ENCODE measurements at places on chromosomes 6 and 20.
A peak's percentile ranks its signal among the peaks of the same experiment; 100 is the strongest.

- peak; percentile 44 for DNase-seq
Observed at GRCh38 chr20:48052475-48052835, 267.2 kb upstream of the SULF2 start.

DNA sequence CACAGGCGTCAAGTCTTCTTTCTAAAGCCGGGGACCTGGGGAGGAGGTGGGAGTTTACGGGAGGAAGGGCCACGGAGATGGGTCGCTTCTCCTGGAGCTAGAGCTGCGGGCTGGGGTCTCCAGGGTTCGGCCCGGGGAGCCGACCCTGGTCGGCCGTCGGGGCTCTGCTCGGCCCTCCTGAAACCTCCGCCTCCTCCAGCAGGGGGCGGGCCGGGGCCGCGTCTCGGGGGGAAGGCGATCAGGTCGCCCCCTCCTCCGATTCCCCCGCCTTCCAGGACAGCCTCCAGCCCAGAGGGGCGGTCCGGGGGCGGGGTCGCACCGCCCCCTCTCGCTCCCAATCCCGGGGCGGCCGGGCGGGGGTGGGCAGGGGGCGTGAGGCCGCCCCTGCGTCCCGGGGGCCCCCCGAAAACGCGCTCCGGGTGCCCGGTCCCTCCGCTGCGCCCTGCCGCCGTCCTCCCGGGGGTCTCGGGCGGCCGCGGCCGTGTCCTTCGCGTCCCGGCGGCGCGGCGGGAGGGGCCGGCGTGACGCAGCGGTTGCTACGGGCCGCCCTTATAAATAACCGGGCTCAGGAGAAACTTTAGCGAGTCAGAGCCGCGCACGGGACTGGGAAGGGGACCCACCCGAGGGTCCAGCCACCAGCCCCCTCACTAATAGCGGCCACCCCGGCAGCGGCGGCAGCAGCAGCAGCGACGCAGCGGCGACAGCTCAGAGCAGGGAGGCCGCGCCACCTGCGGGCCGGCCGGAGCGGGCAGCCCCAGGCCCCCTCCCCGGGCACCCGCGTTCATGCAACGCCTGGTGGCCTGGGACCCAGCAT, at the start of gene CEBPB:
Gene CEBPB, plus strand, starts transcription at position 580 of the 814 bp plus-strand sequence. Its CDS starts 204 bp downstream, at position 784.
- peak; percentile 82 for DNase-seq

DNA sequence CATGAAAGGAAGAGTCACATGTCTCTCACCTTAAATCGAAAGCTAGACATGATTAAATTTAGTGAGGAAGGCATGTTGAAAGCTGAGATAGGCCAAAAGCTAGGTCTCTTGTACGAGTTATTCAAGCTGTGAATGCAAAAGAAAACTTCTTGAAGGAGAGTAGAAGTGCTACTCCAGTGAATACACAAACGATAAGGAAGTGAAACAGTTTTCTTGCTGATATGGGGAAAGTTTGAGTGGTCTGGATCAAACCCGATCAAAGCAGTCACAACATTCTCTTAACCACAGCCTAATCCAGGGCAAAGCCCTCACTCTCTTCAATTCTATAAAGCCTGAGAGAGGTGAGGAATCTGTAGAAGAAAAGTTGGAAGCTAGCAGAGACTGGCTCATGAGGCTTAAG, 1.9 kb upstream of the TPD52L1 start:
- DNase-seq: no peak

DNA sequence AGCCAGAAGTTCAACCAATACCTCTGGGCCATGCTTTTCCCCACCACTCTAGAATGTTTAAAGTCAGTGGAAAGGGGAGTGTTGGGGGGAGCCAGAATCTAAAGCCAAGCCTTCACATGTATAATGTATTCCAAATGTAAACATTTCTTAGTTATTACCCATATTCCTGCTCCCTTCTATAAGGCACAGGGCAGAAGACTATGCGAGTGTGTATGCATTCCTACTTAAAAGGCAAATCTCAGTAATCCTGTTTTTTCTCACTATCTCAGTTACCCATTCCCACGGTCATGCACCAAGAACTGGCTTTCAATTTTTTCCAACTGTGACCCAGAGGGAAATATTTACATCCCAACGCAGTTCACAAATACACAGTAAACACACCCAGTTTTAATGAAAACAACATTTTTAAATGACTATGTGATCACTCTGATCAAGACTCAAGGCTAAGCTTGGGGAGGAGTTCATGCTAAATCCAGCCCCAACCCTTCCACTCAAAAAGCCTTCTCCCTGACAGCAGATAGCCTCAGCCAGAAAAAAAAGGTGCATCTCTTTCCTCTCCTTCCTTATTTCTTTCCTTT, 57.5 kb downstream of the EPB41L2 start:
- DNase-seq: no peak

- DNase-seq: no peak
Observed at GRCh38 chr6:14306151-14306906, 188.8 kb downstream of the CD83 start.

DNA sequence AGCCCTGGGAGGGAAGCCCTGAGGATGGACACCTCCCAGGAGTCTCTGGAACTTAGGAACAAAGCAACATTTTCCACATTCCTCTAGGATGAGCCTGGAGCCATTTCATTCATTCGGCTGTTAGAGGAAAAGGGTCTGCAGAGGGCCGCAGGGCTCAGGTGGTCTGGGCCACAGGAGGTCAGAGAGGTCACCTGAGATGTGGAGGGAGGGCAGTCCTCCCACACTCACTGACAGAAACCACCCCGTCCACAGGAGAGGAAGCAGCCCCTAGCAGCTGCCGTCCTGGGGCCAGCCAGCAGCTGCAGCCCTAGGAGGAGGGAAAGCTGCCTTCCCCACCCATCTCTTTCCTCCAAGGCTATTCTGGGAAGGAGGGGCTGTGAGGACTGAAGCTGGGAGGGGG, 207.0 kb downstream of the CDC5L start:
- no peak for DNase-seq

- no peak for DNase-seq
Observed at GRCh38 chr6:160439751-160440150, 91.6 kb downstream of the SLC22A3 start.

- DNase-seq: no peak
Observed at GRCh38 chr6:104653781-104654180, 205.9 kb downstream of the HACE1 start.

DNA sequence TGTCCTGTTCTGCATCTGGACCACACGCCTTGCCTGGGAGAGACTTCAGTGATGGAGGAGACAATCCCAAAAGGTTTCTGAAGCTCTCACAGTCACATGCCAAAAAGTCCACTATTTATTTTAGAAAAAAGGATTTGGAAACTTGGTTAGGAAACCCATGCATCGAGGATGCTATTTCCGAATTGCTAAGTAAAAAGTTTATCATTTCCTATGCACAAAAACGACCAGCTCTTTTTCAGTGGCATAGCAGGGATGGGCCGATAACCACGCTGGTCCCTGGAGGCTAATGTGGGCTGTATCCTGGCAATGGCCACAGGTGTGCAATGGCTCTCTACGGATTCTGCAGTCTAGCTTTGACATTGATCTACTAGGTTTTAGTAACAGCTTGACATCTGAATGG, 33.9 kb downstream of the RAMACL start:
- no peak for DNase-seq

- DNase-seq: no peak
Observed at GRCh38 chr6:124546601-124547000, 415.6 kb upstream of the RNF217 start.

DNA sequence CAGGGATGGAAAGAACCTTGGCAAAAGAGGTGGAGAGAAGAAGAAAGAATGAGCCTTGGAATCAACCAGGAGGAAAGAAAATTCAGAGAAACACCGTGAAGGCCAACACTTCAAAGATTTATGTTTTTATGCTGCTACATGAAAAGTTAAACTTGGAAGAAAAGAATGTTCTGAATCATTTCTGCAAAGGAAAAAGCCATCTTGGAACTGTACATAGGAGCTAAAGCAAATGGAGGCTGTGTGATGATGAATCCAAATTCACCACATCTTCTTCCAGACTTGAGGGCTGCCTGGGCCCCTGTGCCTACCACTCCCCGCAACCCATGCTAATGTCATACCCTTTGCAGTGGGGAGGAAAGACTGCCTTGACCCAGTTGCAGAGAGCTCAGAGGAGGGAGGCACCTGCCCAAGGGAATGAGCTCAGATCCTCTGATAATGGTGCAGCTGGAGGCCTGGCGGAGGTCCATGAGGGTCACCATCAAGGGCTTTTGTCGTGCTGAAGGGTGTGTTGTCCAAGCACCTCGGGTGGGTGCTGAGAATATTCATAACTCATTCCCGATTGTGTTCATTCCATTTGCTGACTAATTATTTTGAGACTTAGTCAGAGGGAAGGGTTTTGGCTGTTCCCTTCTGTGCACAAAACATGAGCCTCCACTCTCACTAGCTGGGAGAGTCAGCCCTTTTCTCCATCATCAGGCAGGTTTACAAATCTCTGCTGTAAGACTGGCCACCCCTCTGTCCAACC, 245.8 kb upstream of the JAG1 start:
- peak; percentile 47 for DNase-seq

DNA sequence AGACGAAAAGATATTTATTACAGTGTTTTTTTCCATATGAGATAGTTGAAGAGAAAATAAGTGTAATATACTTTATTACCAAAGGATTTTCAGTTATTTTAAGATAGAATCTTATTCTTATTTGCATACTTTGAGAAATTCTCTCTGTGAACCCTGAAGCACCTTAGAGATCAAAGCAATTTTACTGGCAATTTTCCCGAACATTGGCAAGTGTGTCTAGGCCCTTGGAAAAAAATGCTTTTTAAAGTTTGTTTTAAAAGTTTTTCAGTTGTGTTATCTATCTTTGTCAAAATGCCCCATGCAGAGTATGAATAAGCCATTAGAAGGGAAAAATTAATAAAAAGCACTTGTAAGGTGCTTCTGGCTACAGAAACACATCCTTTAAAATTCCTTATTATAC, 276.8 kb upstream of the HSF2 start:
- DNase-seq: no peak

GRCh38 chr6:34247481-34248197, 1.2 kb downstream of the SMIM29 start:
- no peak for DNase-seq

DNA sequence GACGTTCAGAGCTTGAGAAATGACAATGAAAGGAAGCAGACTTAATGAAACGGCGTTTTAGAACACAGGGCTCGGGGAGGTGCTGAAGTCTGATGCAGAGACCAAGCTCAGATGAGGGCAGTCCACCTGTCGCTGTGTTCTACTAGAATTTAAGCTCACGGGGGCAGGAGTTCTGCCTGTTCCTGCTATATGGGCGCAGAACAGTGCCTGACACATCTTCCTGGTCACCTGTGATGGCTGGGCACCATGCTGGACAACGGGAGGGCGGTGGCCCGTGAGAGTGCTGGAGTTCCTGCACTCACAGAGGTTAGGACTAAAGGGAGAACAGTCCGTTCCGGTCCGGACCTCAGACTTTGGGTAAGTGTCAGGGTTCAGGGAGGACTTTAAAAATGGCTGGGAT, 130.6 kb downstream of the ERMARD start:
- DNase-seq: no peak

- DNase-seq: peak; percentile 65
Observed at GRCh38 chr6:29678114-29678513, 2.8 kb downstream of the ZFP57 start.

GRCh38 chr20:38355161-38356012, 9.1 kb downstream of the LBP start:
- DNase-seq: no peak

GRCh38 chr20:12947691-12948090, 61.1 kb upstream of the SPTLC3 start:
- no peak for DNase-seq

DNA sequence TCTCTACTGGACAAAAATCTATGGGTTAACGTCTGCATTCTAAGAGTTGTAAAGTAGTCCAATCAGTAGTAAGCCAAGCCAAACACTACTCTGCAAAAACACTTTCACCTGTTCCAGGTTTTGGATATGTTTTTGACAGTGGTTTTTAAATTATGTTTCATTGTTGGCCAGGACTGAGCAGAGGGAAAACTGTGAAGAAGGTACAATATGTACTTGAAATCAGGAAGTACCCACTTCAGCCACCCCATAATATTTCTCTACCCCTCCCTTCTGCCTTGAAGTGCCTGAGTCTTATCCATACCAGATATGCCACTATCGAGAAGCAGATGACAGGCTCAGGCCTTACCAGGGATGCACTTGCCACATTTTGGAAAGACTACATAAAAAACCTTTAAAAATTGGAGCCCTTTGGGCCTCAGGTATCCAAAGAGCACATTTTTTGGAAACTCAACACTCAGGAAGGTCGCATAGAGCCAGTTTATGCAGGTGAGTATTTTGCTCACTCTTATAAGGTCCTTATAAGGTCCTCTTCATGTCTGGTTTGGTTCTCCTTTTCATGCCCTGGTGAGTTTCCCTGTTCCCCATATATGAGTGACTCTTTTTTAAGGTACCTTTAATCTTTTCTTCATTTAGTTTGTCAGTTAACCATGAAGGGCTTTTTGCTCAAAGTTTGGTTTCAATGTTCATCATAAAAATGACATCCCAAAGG, 859.3 kb upstream of the FLRT3 start:
- no peak for DNase-seq

GRCh38 chr6:167501831-167502385, 177.0 kb downstream of the TTLL2 start:
- no peak for DNase-seq

DNA sequence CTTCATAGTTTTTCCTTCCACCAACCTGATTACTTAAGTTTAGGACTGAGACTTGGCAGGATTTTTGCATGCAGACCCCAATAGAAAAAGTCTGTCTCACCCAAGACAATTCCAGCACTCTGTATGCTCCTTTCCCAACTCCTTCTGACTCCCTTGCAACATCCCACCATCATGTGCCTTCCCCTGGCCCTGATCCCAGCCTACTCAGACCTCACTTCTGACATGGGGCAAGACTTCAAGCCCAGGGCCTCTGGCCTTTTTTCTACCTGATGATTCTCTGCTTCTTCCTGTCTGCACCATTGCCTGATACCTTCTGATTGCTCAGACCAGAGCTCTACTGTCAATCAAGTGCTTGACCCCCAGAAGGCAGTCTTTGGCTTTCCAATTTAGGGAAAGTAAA, 96.6 kb downstream of the HAO1 start:
- DNase-seq: peak; percentile 74

DNA sequence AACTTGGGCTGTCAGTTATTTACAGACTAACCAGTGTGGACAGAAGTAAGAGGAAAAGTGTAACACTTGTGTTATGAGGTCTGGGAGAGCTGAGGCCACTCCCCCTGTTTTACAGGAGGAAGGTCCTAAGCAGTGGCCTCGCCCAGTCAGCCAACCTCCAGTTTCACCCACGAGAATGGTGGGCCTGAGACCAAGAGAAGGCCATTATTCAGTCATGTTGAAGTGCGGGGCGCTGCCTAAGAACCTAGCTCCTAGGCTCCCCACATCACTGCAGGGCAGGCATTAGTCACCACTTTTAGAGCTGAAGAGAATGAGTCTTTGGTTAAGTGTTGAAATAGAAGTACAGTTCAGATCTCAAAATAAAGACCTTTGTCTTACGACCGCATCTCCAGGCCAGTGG, 27.9 kb downstream of the CDYL start:
- peak; percentile 85 for DNase-seq

DNA sequence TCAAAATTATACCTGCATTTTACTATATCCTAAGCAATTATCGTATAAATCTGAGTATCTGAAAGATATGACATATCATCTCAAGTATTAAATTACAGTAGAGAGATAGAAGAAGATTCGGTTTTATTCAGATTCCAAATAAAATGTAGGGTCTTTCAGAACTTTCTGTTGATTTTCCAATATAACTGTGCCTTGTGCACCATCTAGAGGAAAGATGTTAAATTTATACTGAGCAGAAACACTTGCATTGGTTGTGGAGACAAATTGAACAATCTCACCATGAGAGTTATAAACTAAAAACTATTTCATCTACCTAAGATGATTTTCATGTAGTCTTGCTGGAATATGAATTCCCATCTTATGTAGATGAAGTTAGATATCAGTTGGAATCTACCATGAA, 26.8 kb upstream of the HSF2 start:
- peak; percentile 13 for DNase-seq
